ENCODE measurements at places on chromosomes 12 and 14.

- no peak for DNase-seq
- H3K27me3 ChIP-seq = no peaks in the 10 kb centered on the region
- H3K4me3 ChIP-seq = no peak overlapping the region
- H3K4me1 ChIP-seq = no peaks in the 10 kb centered on the region
- H3K36me3 ChIP-seq = no peaks in the 10 kb centered on the region
Measured at GRCh38 chr14:22344673-22345072, 244.4 kb downstream of the DAD1 start.

- no peak for DNase-seq
- peaks cover 32% of the 10 kb centered on the region for H3K4me1 ChIP-seq
- H3K36me3 ChIP-seq = peaks cover 36% of the 10 kb centered on the region
- no peaks in the 10 kb centered on the region for H3K27me3 ChIP-seq
- H3K27ac ChIP-seq = peak overlapping the region; percentile 39
- no peak overlapping the region for H3K4me3 ChIP-seq
Measured at GRCh38 chr12:53187145-53187899, 6.6 kb upstream of the CSAD start.

GRCh38 chr14:52790011-52790755, 1.2 kb downstream of the GNPNAT1 start:
- H3K4me3 ChIP-seq = peak overlapping the region; percentile 89
- H3K27ac ChIP-seq = peak overlapping the region; percentile 13
- DNase-seq = no peak
- no peaks in the 10 kb centered on the region for H3K27me3 ChIP-seq
- H3K4me1 ChIP-seq = peaks cover 27% of the 10 kb centered on the region

GRCh38 chr12:22437031-22437806, 102.7 kb upstream of the ST8SIA1 start:
- H3K4me1 ChIP-seq = peaks cover 13% of the 10 kb centered on the region
- peak overlapping the region; percentile 72 for H3K27ac ChIP-seq
- H3K27me3 ChIP-seq = peaks cover 13% of the 10 kb centered on the region

DNA sequence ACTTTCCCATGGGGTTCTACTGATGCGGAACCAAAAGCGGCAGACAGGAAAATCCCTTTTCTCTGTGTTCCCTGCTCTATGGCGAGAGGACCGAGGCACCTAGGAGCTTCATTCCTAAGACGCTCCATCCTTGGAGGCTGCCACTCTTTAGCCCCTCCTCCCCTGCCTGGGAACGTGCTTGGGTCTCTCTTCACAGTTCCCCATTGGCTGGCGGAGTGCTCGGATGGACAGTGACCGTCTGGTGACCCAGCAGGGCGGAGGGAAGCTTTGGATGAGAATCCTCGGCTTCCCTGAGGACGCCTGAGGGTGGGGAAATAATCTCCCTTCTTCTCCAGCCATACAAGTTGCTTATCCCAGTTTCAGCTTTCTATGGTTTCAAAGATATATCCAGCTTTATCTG, 37.3 kb downstream of the KCNA5 start:
- H3K27ac ChIP-seq = no peak overlapping the region
- H3K36me3 ChIP-seq = no peaks in the 10 kb centered on the region
- DNase-seq = no peak
- H3K4me1 ChIP-seq = peaks cover 56% of the 10 kb centered on the region
- H3K27me3 ChIP-seq = peaks cover 12% of the 10 kb centered on the region
- H3K4me3 ChIP-seq = no peak overlapping the region

- no peaks in the 10 kb centered on the region for H3K36me3 ChIP-seq
- no peak overlapping the region for H3K4me3 ChIP-seq
- H3K27me3 ChIP-seq = no peaks in the 10 kb centered on the region
- H3K27ac ChIP-seq = no peak overlapping the region
- peaks cover 30% of the 10 kb centered on the region for H3K4me1 ChIP-seq
Measured at GRCh38 chr12:25651931-25652330, 98.8 kb upstream of the LMNTD1 start.

DNA sequence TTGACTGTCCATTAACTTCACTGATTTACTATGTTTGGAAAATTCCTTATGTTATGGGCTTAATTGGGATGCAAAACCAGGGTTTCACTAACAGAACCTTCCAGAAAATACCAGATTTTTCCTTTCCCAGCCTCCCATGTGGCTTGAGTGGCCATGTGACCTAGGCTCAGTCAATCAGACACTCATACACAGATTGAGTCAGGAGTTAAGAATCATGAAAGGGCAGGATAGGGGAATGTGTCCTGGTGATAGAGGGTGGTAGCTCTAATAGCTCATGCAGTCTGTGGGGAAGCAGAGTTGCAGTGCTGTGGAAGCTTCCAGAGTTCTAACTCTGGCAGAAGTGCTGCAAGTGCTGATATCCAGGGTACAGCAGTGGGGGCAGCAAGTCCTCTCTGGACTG, 134.1 kb upstream of the IFNG-AS1 start:
- peaks cover 8% of the 10 kb centered on the region for H3K36me3 ChIP-seq
- H3K27me3 ChIP-seq = no peaks in the 10 kb centered on the region
- no peak overlapping the region for H3K4me3 ChIP-seq

- no peaks in the 10 kb centered on the region for H3K36me3 ChIP-seq
- H3K27me3 ChIP-seq = peaks cover 14% of the 10 kb centered on the region
- DNase-seq = no peak
- no peaks in the 10 kb centered on the region for H3K4me1 ChIP-seq
Measured at GRCh38 chr14:92392711-92393110, 69.7 kb downstream of the SLC24A4 start.

GRCh38 chr12:123253641-123254459, 17.8 kb downstream of the CDK2AP1 start:
- H3K4me3 ChIP-seq = no peak overlapping the region
- H3K27me3 ChIP-seq = no peaks in the 10 kb centered on the region
- H3K36me3 ChIP-seq = peaks cover 35% of the 10 kb centered on the region

- no peak for DNase-seq
- H3K4me3 ChIP-seq = peak overlapping the region; percentile 100
- peaks cover 11% of the 10 kb centered on the region for H3K36me3 ChIP-seq
- peaks cover 24% of the 10 kb centered on the region for H3K4me1 ChIP-seq
Measured at GRCh38 chr14:92122351-92122677, 545 bp downstream of the CPSF2 start.

DNA sequence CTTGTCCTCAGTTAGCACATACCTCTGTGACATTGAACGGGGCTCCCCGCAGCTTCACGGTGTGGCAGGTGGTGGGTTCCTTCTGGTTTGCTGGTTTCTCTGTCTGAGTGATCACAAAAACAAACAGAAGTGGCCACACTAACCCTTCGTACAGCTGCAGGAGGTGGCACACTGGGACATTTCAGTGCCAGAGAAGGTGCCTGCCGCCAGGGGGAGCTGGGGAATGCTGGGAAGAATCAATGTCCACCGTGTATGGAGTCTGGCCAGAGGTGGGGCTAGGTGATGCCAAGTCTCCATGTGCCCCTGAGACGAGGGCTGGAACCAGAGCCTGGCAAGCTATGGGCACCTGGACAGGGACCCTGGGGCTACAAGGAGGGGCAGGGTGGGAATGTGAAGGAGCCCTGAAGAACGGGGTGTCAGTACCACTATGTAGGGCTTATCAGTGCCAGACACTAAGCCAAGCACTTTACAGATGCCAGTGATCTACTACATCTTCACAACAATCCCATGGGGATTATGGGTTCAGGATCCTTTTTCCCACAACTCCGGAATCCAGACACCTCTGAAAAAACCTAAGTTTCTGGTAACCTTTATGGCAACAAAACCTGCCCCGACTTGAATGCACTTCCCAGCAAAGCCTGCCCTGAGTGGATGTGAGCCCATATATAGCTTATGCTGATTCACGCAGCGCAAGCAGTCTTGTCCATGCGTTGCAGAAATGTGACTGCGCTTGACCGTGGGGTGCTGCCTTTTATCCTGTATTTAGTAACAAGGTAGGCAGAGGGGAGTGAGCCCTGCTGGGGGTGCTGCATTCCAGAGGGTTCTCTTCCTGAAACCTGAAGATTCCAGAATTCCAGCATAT, 10.8 kb downstream of the RBM19 start:
- no peak overlapping the region for H3K27ac ChIP-seq
- H3K36me3 ChIP-seq = peaks cover 15% of the 10 kb centered on the region
- no peak overlapping the region for H3K4me3 ChIP-seq
- H3K4me1 ChIP-seq = no peaks in the 10 kb centered on the region
- H3K27me3 ChIP-seq = no peaks in the 10 kb centered on the region

DNA sequence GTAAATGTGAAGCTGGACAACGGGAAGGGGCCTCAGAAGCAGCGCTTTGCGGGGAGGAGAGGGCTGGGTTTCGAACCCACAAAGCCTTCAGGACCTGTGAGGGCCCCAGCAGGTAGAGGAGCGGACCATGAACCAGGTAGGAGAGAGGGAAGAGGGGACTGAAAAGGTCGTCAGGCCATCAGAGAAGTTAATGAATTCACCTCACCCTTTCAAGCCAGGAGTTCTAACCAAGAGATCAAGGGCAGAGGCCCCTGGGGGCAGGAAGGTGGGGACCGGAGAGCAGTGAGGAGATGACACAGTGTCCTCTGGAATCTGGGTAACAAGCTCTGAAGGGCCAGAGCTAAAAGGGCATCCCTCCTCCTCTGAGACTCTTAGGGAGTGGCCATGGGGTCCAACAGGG, 19.4 kb downstream of the SERPINA1 start:
- H3K4me1 ChIP-seq = no peaks in the 10 kb centered on the region
- H3K36me3 ChIP-seq = no peaks in the 10 kb centered on the region
- DNase-seq = no peak
- no peak overlapping the region for H3K27ac ChIP-seq

DNA sequence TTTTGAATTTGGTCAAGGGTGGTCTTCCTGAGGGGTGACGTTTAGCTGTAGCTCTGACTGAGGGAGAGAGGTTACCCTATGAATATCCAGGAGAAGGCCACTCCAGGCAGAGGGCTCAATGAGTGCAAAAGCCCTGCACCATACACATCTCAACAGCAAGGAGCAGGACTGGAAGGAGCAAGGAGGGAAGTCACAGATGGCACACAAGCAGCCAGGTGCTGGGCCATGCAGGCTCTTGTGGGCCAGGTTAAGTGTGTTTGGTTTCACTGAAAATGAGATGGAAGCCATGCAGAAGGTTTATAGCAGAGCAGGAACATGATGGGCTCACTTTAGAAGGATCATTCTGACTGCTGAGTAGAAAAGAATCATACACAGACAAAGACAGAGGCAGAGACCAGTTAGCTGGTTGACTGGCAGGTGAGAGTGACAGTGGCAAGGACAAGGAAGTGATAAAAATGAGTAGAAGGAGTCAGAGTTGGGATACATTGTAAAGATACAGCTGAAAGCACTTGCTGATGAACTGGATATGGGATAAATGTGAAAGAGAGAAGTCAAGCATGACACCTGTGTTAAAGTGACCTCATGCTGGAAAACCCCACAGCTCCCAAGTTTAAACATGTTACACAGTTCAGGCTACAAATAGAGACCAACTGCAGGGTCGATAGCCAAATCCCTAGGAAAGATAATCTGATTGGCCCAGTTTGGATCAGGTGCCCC, 81.2 kb downstream of the PRKD1 start:
- H3K4me1 ChIP-seq = no peaks in the 10 kb centered on the region
- H3K27ac ChIP-seq = no peak overlapping the region
- H3K27me3 ChIP-seq = no peaks in the 10 kb centered on the region
- H3K36me3 ChIP-seq = peaks cover under 1% of the 10 kb centered on the region
- no peak for DNase-seq
- no peak overlapping the region for H3K4me3 ChIP-seq

- no peaks in the 10 kb centered on the region for H3K36me3 ChIP-seq
- H3K4me1 ChIP-seq = peaks cover 11% of the 10 kb centered on the region
- no peak for DNase-seq
- H3K27me3 ChIP-seq = no peaks in the 10 kb centered on the region
- no peak overlapping the region for H3K4me3 ChIP-seq
- H3K27ac ChIP-seq = no peak overlapping the region
Measured at GRCh38 chr14:51457843-51458562, 193.7 kb upstream of the FRMD6 start.

DNA sequence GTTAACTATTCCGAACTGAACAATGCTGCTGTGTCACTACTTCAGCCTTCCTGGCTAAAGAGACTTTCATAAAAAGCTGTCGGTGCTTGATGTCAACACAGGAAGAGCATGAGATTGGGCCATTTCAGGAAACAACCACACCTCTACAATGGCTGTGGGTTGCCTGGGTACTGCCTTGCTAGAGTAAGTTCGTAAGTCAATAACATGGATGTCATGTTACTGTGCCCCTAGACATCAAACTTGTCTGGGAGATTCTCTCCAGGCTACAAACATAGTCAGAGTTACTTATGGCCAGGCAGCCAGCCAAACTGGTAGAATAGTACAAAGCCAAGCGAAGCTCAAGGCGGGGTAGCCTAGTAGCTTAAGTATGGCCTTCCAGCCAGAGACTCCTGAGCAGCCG, 23.1 kb downstream of the MAX start:
- DNase-seq = no peak
- no peaks in the 10 kb centered on the region for H3K27me3 ChIP-seq
- H3K27ac ChIP-seq = no peak overlapping the region
- no peaks in the 10 kb centered on the region for H3K4me1 ChIP-seq
- H3K4me3 ChIP-seq = no peak overlapping the region

- DNase-seq = no peak
- no peaks in the 10 kb centered on the region for H3K36me3 ChIP-seq
- no peaks in the 10 kb centered on the region for H3K27me3 ChIP-seq
- no peak overlapping the region for H3K4me3 ChIP-seq
- H3K27ac ChIP-seq = no peak overlapping the region
- H3K4me1 ChIP-seq = peaks cover 6% of the 10 kb centered on the region
Measured at GRCh38 chr12:122005252-122005776, 16.4 kb upstream of the BCL7A start.

GRCh38 chr12:46818642-46819041, 7.2 kb downstream of the SLC38A4 start:
- H3K36me3 ChIP-seq = no peaks in the 10 kb centered on the region
- DNase-seq = no peak
- H3K4me3 ChIP-seq = no peak overlapping the region
- no peaks in the 10 kb centered on the region for H3K4me1 ChIP-seq
- no peak overlapping the region for H3K27ac ChIP-seq

- H3K36me3 ChIP-seq = no peaks in the 10 kb centered on the region
- no peak overlapping the region for H3K27ac ChIP-seq
- no peak for DNase-seq
- peaks cover 2% of the 10 kb centered on the region for H3K27me3 ChIP-seq
- H3K4me3 ChIP-seq = no peak overlapping the region
Measured at GRCh38 chr14:89036371-89036770, 211.9 kb downstream of the TTC8 start.

DNA sequence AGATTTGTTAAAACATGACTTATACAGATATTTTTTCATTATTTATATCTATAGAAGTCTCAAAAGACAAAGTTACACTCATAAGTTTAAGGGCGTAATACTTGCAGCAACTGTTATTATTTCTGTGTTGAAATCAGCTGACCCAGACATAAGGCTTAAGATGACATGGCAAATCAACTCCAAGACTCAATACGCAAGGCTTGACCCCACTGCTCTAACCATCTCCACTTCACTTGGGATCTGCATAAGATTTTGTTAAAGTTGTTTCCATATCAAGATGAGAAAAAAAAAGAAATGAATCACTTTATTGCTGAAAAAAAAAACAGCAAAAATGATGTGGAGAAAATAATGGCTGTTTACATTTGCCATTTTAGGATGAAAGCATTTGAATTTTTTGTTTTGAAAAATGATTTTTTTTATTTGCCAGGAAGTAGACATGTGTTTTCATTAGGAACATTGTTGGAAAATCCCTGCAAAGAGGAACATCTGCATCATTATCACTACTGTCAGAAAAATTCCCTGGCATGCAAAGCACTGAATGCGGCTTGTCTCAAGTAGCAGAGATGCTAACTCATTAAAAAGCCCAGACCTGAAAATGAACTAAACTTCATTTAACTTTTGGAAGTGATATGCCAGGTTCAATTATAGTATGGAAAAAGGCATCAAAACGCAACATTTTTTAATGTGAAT, 73.5 kb downstream of the LIN7A start:
- H3K4me3 ChIP-seq = no peak overlapping the region
- peaks cover 16% of the 10 kb centered on the region for H3K4me1 ChIP-seq
- H3K27ac ChIP-seq = peak overlapping the region; percentile 11
- H3K36me3 ChIP-seq = no peaks in the 10 kb centered on the region
- peaks cover 9% of the 10 kb centered on the region for H3K27me3 ChIP-seq

Data from mesothelial cell of epicardium (in vitro differentiated cells).